Bronchial epithelial cell (primary cell): ENCODE measurements at places on chromosomes 3 and 15. TPM values are rescaled to one million over a fixed set of nuclear protein-coding genes. Genes with fewer than 3 reads are reported as not detected.

FBXO40 gene
- total RNA-seq: not detected in 2 replicates

GRCh38 chr3:111210866-111211564 is 139.4 kb downstream of the NECTIN3 start:
- no peak for DNase-seq

DNA sequence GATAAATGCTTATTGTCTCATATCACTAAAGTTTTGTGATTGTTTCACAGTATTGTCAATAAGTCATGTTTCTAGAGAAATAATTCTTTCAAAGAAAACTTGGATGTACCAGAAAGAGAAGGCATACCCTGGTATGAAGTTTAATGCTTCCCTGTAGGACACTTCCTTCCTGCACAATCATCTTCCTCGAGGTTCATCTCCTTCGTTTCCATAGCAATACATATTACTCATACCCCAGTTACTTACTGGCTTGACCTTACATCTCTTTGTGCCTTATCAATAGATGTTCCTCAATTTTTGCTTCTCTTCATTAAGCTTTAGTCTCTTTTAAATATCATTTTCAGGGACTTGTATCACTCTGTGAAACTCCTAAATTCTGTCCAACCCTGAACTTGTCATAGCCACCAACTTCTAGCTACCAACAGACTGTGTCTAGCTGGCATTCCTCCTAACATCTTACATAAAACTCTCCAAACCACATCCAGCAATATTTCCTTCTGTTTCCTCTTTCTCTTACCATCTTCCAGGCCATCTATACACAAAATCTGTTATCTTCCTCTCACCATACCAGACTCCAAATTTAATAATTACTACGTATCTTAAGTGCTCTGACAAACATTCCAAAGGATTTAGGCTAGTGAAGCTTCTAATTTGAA is 134.3 kb downstream of the GADL1 start:
- DNase-seq: peak; percentile 30

DNA sequence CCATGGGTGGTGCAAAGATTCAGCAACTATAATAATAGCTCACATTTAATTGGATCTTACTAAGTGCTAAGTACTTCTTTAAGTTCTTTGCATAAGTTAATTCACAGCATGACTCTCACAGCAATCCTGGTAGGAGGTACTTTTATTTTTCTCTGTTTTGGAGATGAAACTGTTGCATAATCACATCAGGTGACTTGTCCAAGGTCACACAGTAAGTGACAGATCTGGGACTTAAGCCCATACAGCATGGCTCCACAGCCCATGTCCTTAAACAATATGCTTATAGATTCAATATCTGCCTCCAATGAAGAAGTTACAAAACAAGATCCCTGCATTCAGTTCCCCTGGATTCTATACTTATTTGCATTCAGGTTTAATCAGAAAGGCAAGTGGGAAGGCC is 171.8 kb downstream of the CNTN3 start:
- no peak for DNase-seq

GRCh38 chr3:58963928-58964503 is 85.8 kb downstream of the CFAP20DC start:
- DNase-seq: no peak
